Nasal cavity respiratory epithelium epithelial cell of viscerocranial mucosa (primary cell): ENCODE measurements at places on chromosomes 2 and 18. TPM values are rescaled to one million over a fixed set of nuclear protein-coding genes. Genes with fewer than 3 reads are reported as not detected.

SLC5A7 gene
- not detected in 2 replicates for total RNA-seq

DPYSL5 gene
- not detected in 2 replicates for total RNA-seq

UPP2 gene
- total RNA-seq, result not detected in 2 replicates

FLACC1 gene
- total RNA-seq, result 0.34 and 0.71 TPM in 2 replicates

RAPGEF4 gene
- 0.34 and 1.00 TPM in 2 replicates for total RNA-seq

TMEM37 gene
- total RNA-seq, result 0.43 TPM in 1 of 2 replicates, not detected in the other

RFX8 gene
- not detected in 2 replicates for total RNA-seq

IL1RN gene
- 53.7 and 106 TPM in 2 replicates for total RNA-seq

ASIC4 gene
- 0.34 TPM in 1 of 2 replicates, not detected in the other for total RNA-seq

STON1 gene
- total RNA-seq, result 0.34 and 0.50 TPM in 2 replicates

PRKAG3 gene
- total RNA-seq, result not detected in 2 replicates

TRIM54 gene
- total RNA-seq, result not detected in 2 replicates

NOSTRIN gene
- under 0.01 and 1.00 TPM in 2 replicates for total RNA-seq

SFXN5 gene
- total RNA-seq, result 3.4 and 13.8 TPM in 2 replicates

IL1B gene
- 176 and 257 TPM in 2 replicates for total RNA-seq

PARD6G gene
- 15.7 and 34.5 TPM in 2 replicates for total RNA-seq

ZNF521 gene
- 0.07 TPM in 1 of 2 replicates, not detected in the other for total RNA-seq
